Right atrium auricular region (tissue), 2 donors: ENCODE measurements at places on chromosomes 5 and 9. TPM values are rescaled to one million over a fixed set of nuclear protein-coding genes. Genes with fewer than 3 reads are reported as not detected.

DNA sequence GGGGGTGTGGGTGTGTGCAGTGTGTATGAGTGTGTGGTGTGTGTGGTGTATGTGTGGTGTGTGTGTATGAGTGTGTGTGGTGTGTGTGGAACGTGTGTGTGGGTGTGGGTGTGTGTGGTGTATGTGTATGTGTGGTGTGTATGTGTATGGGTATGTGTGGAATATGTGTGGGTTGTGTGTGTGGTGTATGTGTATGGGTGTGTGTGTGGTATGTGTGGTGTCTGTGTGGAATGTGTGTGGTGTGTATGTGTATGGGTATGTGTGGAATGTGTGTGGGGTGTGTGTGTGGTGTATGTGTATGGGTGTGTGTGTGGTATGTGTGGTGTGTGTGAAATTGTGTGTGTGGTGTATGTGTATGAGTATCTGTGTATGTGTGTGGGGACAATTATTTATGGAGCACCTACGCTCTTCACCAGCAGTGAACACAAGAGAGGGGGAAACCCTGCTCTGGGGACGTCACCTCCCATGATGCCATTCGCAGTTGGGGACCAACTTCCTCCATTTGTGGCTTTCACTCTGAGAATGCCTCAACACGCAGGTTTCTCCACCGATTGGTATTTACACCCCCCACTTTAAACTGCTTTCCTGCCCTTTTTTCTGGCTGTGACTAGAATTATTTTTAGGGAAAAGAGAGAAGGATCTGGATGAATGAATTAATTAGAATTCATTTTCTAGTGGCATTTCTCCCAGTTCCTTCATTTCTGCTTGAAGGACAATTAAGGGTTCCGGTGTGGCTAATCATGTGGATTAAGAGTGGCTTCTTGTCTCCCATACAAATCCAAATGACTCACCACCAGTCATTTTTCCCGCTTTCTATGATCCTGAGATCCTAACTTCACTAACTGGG is 238.1 kb downstream of the ROR2 start:
- no peak for DNase-seq

DNA sequence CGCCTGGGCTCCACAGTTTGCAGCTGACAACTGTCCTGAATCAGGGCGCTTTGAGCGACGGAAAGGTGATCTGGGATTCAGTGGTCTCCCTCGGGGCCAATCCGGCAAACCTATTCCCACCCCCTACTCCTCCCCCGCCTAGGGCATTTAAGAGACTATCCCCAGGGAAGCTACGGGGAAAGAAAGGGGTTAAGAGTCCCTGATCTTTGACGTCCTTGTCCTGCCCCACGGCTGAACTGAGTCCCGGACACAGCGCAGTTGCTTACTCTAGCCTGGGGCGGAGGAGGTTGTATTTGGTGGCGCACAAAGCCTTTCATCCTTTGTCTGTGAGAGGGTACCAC is 3.4 kb downstream of the RORB start:
- no peak for DNase-seq

- no peak for DNase-seq
Observed at GRCh38 chr5:500491-500890, 23.8 kb downstream of the SLC9A3 start.

DNA sequence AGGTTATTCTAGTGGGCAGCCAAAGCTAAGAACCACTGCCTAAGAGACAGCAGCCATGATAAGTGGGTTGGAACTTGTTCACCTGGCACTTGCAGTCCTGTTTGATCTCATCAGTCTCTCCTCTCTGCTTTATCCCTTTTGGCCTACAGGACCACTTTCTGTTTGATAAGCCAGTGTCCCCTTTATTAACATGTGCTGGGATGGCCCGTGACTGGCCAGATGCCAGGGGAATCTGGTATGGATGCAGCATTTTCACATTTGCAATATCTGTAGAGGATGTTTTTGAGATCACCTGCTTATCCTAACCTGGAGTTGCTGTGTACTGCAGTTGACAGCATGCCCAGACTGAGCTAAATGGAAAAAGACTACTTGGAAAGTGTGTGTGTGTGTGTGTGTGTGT is 23.6 kb downstream of the CKMT2 start:
- DNase-seq, result no peak

- DNase-seq, result no peak
Observed at GRCh38 chr9:4366591-4367330, 66.9 kb upstream of the GLIS3 start.

DNA sequence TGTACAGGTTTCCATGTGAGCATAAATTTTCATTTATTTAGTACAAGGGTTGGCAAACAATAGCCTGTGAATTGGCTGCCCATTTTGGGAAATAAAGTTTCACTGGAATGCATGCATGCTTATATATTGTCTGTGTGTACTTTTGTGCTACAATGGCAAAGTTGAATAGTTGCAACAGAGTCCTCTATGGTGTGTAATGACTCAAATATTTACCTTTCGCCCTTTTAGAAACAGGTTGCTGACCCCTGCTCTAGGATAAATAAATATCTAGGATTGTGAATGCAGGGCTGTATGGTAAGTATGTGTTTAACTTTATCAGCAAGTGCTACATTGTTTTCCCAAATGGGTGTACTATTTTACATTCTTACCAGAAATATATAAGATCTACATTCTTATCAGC is 47.2 kb downstream of the XRCC4 start:
- DNase-seq, result no peak

GRCh38 chr9:99743006-99743405 is 78.7 kb upstream of the NR4A3 start:
- DNase-seq, result no peak

- no peak for DNase-seq
Observed at GRCh38 chr9:105475302-105475701, 27.5 kb downstream of the FSD1L start.

- DNase-seq, result no peak
Observed at GRCh38 chr9:19379283-19379682, 753 bp downstream of the RPS6 start.

The NMUR2 gene
- total RNA-seq, result not detected

The TCF7 gene
- total RNA-seq, result 1.3 TPM

The MCC gene
- 28.8 TPM for total RNA-seq

The LEAP2 gene
- 1.1 TPM for total RNA-seq

The DMRT2 gene
- total RNA-seq, result not detected

The FAXDC2 gene
- 24.6 TPM for total RNA-seq

The FAM169A gene
- 5.0 TPM for total RNA-seq

The RASEF gene
- 0.16 TPM for total RNA-seq

The ZDHHC21 gene
- 8.0 TPM for total RNA-seq
